Lung microvascular endothelial cell (primary cell): ENCODE measurements at places on chromosomes 4 and X.

DNA sequence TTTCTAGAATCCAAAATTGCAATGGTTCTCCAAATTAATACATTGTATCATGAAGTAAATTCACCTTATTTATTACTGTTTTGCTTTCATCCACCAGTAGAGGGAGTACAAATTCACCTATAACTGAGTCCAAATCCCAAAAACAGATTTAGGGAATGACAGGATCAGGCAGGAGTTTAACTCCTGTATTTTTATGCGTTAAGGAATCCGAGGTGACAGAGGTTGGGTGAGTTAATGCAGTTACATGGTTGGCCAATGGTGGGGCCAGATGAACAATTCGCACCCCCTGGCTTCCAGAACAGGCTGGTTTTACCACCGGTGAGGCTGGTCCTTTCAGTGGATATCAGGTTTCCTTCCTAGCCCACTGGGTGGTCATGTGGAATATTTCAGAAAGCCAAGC lies 82.4 kb downstream of the MTNR1A start:
- DNase-seq = peak; percentile 7

DNA sequence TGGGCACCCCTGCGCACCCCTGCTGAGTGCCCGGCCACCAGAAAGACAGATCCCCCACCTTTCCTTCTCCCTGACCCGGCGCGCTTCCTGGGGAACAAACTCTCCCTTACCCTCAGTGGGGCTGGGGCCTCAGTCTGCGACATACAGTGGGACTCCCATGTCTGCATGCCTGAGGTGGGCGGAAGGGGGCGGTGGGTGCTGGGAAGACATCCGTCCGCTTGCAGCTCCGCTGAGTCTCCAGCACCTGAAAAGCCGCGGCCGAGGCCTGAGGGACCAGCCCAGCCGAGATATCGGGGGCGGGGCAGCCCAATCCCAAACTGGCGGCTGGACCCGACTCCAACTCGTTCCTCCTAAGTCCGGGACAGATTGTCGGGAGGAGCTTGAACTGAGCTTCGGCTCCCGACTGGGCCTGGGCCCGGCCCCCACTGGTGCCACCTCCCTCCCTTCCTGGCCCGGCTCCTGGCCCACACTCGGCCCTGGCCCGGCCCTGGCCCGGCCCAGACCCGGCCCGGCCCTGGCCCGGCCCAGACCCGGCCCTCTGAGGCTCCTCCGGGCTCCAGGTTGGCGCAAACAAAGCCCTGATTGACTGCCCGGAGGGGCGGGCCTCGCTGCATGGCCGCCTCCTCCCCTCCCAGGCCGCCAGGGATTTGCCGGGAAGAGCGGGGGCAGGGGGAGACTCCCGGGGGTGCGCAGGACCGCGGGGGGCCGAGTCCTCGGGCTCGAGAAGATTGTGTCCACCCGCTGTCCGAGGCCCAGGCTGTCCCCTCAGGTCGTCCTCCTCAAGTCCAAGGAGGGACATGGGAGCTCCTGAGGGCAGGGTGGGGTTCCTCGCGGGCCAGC lies 877 bp upstream of the SLC16A2 start:
- peak; percentile 31 for DNase-seq

GRCh38 chr4:76657443-76657842 lies 222.4 kb downstream of the SHROOM3 start:
- no peak for DNase-seq

- DNase-seq = peak; percentile 5
These were observed 756.1 kb downstream of the SH3BGRL start for GRCh38 chrX:81957900-81958545.

DNA sequence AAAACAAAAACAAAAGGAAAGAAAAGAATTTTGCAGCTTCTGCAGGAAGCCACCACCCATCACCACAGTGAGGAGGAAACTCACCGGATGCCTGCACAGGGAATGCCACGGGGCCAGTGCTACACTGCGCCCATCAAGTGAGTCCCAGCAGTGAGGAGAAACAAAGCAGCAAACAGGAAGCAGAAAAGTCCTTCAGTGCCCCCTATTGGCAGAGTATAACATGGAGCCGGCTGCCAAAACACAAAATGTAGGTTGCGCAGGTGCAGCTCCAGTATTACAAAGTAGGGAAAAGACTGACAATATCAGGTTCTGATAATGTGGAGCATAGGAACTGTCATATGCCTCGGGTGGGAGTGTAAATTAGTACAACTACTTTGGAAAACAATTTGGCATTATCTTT lies 23.3 kb upstream of the SCML2 start:
- peak; percentile 14 for DNase-seq

DNA sequence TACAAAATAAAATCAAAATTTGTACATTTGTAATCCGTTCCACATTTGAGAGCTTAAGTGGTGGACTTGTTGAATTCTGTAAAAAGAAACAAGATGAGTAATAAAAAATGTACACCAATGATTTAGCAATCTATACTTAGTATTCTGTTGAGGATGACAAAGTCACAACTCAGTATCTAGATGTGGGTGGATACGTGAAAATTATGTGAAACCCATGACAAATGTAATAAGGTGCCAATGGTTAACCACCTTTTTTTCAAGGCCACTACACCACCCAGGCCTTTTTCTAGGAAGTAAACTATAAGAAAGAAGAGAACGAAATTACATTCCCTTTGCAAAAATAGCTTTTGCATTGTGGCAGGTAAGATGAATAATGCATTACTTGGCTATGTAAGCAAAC lies 77.0 kb downstream of the ATP8A1 start:
- DNase-seq = no peak

DNA sequence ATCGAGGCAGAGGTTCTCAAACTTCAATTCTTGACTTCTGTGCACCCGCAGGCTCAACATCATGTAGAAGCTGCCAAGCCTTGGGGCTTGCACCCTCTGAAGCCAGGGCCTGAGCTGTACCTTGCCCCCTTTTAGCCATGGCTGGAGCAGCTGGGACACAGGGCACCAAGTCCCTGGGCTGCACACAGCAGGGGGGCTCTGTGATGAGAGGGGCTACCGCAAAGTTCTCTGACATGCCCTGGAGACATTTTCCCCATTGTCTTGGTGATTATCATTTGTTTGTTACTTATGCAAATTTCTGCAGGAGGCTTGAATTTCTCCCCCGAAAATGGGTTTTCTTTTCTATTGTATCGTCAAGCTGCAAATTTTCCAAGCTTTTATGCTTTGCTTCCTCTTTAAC lies 4.9 kb upstream of the MAGEB17 start:
- DNase-seq = no peak

DNA sequence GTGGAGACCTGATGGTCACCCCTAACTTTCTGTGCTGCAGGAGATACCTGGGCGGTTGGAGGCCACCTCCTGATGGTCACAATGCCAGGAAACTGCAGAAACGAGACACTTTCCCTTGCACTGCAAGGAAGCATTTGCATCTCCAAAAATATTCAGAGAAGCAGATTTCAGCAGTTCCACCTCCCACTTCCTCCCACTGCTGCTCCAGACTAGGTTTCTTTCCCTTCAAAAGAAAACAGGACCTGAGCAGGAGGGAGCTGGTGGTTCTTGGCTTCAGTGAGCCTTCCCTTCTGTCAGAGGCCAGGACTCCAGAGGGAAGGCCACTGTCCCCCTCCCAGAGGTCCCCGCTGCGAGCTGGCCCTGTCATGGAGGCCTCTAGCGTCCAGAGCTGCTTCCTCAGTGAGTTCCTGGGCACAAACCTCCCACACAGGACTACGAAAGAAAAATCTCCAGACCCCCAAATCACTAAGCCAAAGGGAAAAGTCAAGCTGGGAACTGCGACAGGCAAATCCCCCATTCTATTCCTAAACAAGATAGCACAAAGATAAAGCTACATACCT lies 35.9 kb downstream of the GPM6B start:
- no peak for DNase-seq

DNA sequence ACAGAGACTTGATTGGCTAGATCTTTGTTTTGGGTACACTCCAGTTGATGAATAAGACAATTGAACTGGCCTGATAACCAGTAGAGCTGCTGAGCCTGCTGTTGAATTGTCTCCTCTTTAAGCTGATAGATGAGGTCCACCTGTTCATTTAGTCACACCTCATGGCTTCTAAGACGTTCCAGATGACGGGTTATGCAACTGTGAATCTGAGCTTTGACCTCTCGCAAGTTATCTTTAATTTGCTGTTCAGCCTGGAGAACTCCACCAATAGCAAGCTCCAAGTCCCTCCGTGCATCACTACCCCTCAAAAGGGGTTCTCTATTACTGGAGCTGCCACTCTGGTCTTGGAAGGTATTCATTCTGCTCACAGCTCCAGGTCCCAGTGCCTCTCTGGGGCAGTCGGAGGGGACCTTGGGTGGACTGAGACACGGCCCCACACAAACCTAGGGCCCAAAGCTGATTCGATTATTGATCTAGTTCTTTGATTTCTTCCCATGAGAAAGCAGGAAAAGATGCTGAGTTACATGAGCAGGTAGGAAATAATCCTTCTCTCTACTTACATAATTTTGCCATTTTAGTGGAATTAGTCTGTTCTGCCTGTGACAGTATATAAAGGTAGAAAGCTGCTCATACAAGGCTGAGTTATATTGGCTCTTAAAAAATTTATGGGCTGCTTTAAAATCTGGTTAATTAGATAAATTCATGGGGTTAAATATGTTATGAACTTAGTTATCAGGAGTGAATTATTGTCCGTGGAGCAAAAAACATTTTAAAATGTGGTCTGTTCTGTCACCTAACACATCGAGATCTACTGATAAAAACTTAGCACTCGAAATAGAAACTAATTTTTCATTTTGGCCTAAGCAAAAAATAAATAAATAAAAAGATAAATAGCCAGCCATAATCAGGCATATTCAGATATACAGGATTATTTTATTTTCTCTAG lies 6.8 kb downstream of the MMAA start:
- no peak for DNase-seq

GRCh38 chr4:152971053-152971452 lies 34.9 kb downstream of the FHDC1 start:
- DNase-seq = no peak

GRCh38 chr4:126779436-126780166 lies 853.2 kb upstream of the INTU start:
- DNase-seq = no peak

DNA sequence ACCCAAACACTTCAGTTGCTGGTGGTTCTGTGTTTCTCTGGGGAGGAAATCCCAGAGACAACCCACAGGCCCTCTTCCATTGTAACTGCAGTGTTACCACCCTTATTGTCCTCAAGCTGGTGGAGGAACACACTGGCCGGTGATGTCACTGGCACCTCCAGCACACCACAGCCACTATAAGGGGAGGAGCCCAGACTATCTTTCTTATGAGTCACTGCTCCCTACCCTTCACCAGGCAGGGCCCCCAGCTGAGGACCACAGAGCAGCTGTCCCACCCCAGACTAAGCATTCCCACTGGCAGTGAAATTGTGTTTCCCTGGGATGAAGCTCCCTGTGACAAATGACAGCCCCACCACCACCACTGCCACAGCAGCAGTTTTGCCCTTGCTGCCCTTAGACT lies 171.8 kb upstream of the FGF16 start:
- no peak for DNase-seq

DNA sequence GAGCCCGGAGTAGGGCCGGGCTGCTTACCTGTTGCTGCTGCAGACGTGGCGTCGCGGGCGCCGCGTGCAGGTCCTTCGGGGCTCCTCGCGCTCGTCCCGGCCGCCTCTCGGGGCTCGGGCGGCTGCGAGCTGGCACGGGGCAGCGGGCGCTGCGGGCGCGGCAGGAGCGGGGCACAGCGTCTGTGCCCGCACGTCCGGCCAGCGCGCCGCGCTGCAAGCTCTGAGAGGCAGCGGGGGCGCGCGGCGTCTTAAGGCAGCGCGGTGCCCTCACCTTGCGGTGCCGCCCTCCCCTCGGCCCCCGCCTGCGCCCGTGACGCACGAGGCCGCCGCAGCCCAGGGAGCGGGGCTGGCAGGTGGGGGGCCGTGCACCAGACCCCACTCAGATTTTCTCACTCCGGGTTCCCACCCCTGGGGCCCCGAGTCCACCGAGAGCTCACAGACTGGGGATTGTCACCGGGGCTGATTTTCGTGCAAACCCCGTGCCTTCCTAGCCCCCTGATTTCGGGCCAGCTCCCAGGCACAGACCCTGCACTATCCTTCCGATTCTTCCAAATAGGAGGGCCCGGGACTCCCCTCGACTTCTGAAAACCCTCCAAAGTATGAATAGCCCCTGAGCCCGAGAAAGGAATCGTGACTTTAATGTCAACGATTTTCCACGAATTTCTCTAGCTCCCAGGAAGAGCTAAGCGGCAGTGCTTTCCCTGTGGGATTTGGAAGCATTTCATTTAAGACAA lies at the start of gene GPR101:
Gene GPR101 (minus strand): TSS at position 222 of the 734 bp plus-strand sequence. CDS start 2,321 bp downstream, outside the sequence.
- DNase-seq = no peak

DNA sequence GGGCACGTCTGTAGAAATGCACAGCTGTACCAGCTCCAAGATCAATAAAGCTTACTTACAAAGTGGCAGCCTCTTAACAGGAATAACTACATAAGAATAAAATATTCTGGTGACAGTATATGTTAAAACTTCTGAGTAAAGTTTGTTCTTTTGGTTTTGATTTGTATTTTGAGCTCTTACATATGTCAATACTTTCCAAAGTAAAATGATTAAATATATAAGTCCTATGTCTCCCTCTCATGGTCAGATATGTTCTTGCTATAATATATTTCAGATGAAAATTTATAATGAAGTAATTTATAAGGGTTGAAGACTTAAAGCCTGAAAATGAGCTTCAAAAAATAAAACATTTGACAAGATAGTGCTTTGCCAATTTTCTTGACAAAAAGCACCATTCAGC lies 254.4 kb downstream of the NPFFR2 start:
- DNase-seq = peak; percentile 18

- DNase-seq = no peak
These were observed 14.2 kb upstream of the DCAF4L1 start for GRCh38 chr4:41967392-41967791.

GRCh38 chr4:76665153-76665552 lies 230.1 kb downstream of the SHROOM3 start:
- DNase-seq = no peak

DNA sequence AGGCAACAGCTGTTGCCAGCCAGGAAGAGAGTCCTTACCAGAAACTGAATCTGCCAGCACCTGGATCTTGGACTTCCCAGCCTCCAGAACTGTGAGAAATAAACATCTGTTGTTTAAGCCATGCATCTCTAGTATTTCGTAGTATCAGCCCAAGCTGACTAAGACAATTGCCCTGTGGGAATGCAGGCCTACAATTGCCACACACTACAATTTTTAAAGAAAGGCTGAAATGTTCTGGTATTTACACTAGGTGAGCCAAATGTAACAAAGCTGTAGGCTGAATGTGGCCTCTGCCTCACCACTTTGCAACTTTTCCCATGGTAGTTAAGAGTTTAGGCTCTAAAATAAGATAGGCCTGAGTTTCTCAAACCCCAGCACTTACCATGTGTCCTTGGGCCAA lies 59.1 kb downstream of the SPATA18 start:
- DNase-seq = no peak

DNA sequence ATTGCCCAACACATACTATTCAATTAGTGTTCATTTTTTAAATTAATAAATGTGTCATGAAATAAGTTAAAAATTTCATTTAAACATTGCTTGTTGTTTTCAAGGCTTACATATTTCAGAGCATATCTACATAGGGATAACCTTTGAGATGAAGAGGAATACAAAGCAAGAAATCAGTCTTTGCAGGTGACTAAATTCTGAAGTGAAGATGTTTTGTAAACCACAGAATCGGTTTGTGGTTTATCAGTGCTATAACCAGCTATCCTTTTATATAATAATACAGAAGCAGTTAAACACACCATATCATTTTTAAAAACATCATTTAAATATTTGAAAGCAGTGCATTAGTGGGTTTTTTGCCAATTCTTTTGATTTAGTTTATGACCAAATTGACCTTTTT lies 26.9 kb downstream of the FAM241A start:
- DNase-seq = no peak
